GM06990 (cell line): ENCODE measurements at places on chromosomes 2 and 18.

GRCh38 chr2:197238043-197238365, 72.6 kb downstream of the ANKRD44 start:
- DNase-seq = no peak

DNA sequence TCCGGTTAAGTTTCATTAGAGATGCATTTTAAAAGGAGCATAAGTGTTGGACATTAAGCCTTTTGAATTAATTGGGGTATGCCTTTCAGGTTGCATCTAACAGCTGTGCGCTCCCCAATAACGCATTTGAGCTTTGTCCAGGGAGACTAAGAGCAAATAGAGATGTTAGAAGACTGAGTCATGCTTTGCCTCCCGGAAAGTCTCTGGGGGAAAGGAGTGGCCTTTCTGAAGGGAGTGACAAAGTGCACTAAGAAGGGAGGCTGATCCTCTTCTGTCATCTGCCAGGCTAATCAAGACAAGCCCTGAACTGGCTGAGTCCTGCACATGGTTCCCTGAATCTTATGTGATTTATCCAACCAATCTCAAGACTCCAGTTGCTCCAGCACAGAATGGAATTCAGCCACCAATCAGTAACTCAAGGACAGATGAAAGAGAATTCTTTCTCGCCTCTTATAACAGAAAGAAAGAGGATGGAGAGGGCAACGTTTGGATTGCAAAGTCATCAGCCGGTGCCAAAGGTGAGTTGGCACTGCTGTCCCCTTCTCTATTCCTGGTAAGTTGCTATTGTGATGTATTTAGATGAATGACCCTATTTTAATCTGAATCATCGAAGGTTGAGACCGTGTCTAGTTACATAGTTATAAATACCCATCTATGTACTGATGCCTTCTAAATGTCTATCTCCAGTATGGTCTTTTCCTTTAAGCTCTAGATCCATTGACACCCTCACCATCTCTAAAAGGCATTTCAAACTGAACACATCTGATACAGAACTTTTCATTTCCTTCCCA, 12.1 kb downstream of the TTL start:
- DNase-seq = no peak

DNA sequence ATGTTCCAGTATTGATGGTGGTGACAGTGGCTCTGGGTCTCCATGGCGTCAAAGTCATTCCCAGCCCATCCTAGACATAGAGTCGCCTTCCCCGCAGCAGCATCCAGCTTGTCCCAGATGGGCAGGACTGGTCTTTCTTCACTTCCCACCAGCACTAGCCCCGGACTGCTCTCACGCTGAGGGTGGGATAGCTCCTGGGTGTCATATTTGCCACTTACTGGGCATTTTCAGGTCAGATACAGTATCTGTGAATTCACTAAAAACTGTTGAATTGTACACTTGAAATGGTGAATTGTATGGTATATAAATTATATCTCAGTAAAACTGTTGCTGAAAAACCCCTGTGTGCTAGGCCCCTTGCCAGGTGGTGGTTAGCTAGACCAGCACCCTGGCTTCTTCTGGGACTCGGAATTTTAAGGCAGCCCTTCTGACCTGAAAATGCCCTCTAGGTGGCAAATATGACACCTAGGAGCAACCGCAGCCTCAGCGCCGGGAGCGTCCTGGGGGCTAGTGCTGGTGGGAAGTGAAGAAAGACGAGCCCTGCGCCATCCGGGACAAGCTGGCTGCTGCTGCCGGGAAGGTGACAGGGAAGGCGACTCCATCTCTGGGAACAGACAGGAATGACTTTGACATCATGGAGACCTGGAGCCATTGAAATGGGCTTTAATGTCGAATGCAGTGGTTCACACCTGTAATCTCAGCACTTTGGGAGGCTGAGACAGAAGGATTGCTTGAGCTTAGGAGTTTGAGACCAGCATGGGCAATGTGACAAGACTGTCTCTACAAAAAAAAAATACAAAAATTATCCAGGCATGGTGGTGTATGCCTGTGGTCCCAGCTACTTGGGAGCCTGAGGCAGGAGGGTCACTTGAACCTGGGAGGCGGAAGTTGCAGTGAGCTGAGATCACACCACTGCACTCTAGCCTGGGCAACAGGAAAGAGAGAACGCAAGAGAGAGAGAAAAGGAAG, 56.2 kb downstream of the DDX1 start:
- DNase-seq = no peak

DNA sequence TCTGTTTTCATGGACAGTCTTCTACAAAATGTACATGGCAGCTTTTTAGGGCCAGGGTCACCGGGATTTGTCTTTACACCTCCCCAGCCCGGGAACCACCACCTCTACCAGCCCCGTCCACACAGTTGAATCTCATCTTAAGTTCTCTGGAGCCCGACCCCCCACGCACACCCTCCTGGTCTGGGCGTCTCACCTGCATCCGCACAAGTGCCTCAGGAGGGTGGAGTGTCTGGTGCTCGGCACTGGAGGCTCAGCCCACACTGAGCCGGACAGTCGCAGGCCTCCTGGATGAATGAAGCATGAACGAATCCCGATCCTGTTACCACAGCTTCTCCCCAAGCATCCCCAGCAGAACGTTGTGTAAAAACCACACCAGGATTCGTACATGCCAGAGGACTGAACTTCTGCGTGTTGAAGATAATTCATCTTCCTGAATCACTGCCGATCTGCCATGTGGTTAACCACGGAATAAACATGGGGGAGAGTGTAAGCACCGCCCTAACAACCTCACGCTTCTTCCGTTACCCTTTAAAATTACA, 162.0 kb downstream of the RTP5 start:
- DNase-seq = no peak

- DNase-seq = peak; percentile 30
Observed at GRCh38 chr2:204871231-204871953, 326.1 kb downstream of the PARD3B start.

DNA sequence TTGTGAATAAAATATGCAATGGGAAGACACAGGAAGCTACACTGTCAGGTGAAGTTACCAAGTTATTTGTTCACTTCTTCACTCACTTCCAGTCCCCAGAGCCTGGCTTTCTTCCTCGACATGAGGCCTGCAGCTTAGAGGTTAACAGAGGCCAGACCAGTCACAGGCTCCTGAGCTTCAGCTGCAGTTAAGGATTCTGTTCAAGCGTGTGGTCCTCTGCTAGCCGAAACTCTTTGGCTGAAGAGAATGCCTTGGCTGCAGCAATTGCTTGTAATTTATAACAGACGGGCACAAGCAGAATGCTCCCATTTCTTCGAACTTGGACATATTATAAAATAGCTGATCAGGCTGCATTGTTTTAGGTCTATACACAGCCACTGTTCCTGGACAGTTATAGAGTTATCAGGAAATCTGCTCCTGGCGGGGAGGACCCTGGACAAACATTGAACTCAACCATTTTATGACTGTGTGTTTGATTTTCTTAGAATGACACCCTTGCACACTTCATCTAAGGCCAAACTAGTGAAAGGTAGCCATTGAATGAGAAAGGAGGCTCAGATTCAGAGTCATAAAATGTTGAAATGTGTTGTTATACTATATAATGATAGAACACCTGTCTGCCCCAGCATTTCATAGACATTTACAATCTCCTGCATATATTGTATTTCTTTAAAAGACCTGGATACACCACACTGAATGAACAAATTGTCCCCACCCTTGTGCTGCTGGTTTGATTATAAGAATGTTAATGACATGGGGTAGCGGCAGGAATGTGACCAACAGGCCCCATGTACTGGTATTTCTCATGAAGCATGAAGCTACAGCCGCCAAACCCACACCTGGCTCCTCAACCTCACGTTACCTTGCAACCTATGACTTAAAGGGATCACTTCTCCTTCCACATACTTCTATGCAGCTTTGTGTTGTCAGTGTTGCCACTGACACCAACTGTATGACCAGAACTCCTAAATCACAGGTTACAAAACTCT, 153.6 kb downstream of the TDRD15 start:
- DNase-seq = no peak

DNA sequence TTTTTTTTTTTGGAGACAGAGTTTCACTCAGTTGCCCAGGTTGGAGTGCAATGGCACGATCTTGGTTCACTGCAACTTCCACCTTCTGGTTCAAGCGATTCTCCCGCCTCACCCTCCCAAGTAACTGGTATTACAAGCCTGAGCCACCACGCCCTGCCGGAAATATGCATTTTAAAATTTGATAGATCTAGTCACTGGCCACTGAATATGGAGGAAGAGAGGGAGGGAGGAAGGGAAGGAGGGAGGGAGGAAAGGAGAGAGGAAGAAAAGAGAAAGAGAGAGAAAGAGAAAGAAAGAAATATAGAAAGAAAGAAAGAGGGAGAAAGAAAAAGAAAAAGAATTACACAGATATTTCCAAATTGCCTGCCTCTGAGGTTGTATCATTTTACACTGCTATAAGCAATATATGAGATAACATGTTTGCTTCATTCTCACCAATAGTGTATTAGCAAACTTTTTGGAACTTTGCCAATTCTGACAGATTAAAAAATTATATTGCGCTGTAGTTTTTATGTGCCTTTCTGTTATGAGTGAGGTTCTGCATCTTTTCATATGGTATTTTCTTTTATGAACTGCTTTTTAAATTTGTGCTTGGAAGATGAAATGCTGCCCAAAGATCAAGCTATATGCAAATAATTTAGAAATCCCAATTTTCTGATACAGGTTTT, 161.2 kb upstream of the MAP3K20 start:
- DNase-seq = no peak

DNA sequence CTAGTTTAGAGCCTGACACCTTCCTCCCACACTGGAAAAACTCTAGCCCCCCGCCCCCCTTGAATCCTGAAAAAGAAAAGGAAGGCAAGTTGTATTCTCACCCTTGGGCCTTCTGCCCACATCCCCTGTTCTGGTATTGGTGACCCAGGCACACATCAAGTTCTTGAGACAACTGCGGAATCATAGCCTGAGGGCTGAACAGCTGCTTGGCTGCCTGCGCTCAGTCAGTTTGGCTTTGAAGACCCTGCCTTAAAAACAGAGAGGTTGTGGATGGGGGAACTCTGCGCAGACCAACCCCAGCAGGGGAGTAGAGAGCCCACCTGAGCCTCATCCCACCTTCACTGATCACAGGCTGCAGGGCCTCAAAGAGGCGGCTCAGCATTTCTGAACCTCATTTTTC, 229.2 kb downstream of the ANAPC1 start:
- no peak for DNase-seq
